NCI-H2081 treated with DMSO at 0.1 percent for 48 hours (cell line): ENCODE measurements at places on chromosomes 2 and 18.

DNA sequence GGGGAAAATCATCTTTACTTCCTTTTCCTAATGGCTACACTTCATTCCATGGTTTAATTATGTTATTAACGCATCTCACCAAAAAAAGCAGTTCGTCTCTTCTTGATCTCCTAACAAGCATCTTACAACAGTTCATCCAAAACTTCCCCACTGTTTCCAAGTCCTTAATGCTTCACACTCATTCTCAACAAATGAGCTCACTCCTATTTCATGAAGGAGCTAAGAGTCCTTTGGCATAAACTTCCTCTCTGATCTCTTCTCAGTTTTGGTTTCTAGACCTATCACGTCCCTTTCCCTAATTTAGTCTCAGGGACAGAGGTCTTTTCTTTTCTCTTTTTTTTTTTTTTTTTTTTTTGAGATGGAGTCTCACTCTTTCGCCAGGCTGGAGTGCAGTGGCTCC is 205.9 kb upstream of the SLC39A10 start:
- DNase-seq = no peak

GRCh38 chr2:38077431-38077769 is 1.4 kb upstream of the CYP1B1 start:
- DNase-seq = no peak

DNA sequence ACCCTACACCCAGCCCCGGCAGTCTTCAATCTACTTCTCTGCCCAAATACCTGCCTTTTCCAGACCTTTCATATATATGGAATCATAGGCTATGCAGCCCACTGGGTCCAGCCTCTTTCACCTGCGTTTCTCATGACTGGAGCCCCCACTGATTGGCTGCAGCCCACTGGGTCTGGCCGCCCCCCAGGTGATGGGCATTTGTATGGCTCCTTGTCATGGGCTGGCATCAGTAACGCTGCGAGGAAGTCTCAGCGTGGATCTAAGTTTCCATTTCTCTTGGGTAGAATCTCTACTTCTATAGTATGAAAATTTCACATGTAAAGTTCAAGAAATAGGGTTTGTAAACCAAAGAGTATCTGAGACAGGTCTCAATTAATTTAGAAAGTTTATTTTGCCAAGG is 281.9 kb downstream of the NDUFA10 start:
- no peak for DNase-seq

DNA sequence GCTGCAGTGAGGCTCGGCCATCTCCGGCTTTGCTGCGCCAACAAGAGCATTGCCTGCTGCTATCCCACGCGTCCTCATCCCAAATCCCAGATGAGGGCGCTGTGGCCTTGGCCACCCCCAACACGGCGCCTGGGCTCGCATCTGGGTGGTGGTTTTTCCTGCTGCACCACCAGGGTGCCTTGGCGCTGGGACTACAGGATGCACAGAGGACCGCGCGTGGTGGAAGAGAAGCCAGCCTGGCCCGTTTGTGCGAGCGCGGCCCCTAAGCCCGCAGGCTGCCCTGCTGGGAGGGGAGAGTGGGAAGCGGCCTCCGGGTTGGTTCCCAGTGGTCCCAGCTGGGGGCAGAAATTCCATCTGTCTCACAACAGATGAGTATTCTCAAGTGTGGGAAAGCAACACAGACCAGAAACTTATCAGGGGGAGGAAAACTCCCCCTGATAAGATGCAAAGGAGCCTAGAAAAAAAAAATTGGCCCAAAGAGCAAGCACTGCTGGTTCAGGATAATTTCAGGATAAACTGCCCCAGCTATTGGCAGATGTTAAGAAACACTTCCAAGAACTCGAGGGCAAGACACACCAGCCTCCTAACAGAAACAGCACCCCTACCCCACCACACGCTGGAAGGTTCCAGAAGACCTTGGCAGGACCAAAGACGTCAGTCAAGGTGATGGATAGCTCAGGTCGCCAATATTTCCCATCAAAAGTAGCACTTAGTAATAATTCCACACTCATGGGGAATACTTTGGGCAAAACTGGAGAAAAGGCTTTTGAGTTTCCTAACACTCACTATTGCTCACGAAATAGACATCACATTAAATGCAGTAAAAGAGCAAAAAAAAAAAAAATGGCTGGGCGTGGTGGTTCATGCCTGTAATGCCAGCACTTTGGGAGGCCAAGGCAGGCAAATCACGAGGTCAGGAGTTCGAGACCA is 152.1 kb downstream of the PXDN start:
- no peak for DNase-seq

DNA sequence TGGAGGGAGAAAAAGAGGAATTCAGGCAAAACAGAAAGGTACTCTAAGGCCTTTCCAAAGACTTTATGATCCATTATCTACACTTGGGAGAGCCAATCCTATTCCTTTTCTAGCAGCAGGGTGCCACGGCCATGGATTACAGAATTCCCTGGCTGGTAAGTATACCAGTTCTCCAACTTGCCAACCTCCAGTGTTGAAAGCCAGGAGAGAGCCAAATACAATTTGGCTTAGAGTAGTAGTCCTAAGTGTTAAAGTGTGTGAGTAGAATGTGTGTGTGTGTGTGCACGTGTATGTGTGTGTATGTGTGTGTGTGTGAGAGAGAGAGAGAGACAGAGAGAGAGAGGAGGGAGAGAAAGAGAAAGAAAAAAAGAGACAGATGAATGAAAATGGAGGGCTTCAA is 43.3 kb downstream of the WDPCP start:
- DNase-seq = no peak

GRCh38 chr2:96830044-96830562 is 13.7 kb downstream of the ANKRD23 start:
- no peak for DNase-seq

DNA sequence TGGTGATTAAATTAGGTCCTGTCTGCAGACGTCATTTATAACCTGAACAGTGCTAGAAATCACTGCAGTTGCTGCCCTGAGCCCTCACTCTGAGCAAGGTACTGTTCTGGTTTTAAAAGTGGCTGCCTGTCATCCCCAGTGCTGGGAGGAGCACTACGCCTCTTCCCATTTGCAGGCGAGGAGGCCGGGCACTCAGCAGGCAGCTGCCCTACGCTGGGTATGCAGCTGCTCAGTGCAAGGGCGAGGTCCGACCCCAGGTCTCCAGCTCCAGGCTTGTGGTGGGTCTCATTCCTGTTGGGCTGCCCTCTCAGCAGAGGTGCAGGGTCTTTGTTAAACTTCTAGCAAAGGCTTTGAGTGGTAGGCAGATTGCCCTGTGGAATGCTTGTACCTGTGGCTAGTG is 15.7 kb downstream of the CNDP2 start:
- no peak for DNase-seq

DNA sequence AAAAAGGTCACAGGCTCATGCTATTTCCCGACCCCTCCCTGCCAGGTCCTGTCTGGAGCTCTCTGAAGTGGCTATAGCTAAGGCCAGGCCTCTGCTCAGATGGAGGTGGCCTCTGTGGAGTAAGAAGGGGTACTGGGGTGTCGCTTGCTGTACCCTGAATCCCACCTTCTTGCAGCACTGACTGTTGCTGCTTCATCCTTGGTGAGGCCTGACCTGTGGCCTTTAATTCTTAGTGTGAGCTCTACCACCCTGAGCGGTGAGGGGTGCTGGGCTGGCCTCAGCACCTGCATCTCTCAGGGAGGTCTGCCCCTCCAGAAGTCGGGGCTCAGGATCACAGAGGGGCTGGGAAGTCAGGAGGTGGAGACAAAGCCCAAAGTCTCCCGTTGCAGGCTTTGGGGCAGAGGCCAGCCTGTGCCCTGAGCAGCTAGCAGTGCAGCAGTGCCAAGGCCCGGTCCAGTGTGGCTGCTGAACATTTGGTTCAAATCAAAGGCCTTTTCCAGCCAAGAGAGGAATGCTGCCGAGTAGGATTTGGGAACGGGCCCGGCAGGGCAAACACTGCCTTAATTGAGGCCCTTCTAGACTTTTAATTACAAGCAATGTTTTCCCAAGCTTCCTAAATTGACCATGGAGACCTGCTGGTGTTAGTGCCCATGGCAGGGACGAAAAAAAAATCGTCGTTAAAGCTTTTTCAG is 133.5 kb upstream of the HAAO start:
- DNase-seq = no peak

- no peak for DNase-seq
These were observed 38.2 kb upstream of the PXDN start for GRCh38 chr2:1782514-1782913.

DNA sequence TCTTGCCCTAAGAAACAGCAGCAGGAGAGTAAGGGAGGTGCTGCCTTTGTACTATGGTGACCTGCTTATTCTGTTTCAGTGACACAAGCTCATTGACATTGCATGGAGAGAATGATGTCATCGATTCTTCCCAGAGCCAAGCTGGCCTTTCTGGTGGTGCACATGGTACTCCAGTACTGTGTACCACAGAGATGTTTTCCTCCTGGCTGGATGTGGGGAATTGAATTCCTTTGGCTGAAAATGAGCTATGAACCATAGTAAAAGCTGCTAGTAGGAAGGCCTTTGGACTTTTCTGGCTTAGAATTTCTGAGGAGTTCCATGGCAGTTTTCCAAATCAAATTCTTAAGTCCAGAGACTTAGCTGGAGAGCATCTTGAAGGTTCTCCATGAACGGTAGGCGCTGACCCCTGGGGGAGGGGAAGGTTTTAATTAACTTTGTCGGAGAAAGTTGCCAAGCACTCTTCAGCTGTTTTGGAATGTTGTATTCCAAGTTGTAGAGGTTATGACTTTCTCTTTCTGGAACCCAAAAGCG is 17.1 kb upstream of the B3GNT2 start:
- DNase-seq = no peak

- DNase-seq = no peak
These were observed 336.3 kb upstream of the NRXN1 start for GRCh38 chr2:51368250-51368649.

DNA sequence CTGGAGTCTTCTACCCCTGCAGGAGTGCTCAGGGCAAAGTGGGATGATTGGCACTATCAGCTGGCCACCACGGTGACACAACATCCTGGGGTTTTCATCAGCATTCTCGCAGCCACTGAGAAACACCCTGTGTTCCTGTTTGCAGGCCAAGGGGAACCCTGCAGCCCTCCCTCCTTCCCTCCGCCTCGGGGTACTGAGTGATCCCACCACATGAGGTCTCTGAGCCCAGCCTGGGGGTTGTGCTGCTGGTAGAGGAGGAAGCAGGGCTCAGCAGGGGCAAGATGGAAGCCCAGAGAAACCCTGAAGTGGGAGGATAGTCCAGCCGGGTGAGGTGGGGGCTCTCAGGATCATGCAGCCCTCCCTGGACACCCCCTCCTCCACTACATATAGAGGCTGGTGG is at the start of gene OXER1:
Gene OXER1 (minus strand): TSS at position 40 of the 400 bp plus-strand sequence. CDS start 73 bp downstream, outside the sequence.
- no peak for DNase-seq

- DNase-seq = no peak
These were observed 834 bp downstream of the PDCL3 start for GRCh38 chr2:100563407-100564247.

GRCh38 chr2:82959727-82960126 is 1499.4 kb downstream of the SUCLG1 start:
- no peak for DNase-seq

DNA sequence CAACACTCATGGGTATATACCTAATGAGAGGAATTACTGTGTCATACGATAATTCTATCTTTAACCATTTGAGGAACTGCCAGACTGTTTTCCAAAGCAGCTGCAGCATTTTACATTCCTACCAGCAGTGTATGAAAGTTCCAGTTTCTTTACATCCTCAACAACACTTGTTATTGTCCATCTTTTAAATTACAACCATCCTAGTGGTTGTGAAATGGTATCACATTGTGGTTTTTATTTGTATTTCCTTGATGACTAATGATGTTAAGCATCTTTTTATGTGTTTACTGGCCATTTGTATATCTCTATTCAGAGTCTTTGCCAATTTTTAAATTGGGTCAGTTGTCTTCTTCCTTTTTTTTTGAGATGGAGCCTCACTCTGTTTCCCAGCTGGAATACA is 4.0 kb upstream of the CKAP2L start:
- no peak for DNase-seq

- no peak for DNase-seq
These were observed 304.7 kb downstream of the TCF4 start for GRCh38 chr18:55283309-55283708.

- DNase-seq = no peak
These were observed 58.2 kb upstream of the CD28 start for GRCh38 chr2:203648273-203648672.

- no peak for DNase-seq
These were observed 250.9 kb downstream of the DSEL start for GRCh38 chr18:67265464-67266245.

GRCh38 chr18:9062418-9062751 is 40.1 kb upstream of the NDUFV2 start:
- no peak for DNase-seq

DNA sequence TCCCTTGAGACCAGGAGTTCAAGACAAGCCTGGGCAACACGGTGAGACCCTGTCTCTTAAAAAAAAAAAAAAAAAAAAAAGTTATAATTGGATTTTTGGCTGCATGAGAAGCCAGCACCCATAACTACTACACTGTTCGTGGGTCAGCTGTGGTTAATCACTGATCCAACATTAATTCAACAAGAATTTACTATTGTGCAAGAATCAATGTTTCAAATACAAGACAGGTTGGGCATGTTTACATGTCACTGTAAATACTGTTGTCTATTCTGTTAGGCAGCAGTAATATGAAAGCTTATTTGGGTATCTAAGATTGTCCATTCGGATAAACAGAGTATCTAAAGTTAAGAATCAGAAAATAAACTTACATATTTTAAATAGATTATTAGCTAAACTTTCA is 62.3 kb downstream of the ESCO1 start:
- DNase-seq = no peak

- no peak for DNase-seq
These were observed 20.1 kb downstream of the MAPRE2 start for GRCh38 chr18:35061336-35061735.

- DNase-seq = no peak
These were observed 55.0 kb downstream of the ARHGAP25 start for GRCh38 chr2:68789603-68790002.

- no peak for DNase-seq
These were observed 218.9 kb upstream of the TANK start for GRCh38 chr2:160941290-160941846.

DNA sequence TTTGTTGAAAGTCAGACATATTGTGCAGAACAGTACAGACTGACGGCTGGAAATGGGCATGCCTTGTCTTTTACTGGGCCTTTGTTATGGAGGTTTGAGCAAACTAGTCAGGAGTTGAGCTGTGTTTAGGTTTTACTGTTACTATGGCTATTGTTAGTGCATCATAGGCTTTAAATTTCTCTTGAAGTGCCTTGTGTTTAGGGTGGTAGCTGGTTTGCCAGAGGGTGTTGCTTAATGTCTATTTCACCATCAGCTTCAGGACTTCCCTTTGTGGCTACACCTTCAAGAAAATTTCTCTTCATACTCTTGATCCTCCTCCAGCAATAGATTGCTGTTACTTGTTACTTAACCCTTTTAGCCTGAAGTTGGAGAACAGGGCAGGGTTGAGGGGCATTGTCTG is 104.6 kb downstream of the CAPN13 start:
- no peak for DNase-seq

DNA sequence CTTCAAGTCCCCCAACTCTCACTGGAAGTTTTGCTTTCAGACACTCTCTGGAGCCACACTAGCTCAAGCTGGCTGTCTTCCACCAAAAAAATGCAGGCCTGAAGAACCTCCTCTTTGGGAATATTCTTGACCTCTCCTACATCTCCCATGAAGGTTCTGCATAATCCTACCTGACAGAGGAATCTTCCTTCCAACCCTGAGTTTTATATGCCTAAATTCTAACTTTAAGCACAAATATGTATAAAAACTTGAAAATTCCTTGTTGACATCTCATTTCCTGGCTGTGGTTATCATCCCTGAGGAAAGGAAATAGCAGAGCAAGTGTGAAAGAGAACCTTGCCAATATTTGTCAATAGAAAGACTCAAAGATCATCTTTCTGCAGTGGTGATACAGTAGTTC is 249.0 kb downstream of the LPIN1 start:
- DNase-seq = no peak

GRCh38 chr2:7809640-7810039 is 872.2 kb upstream of the ID2 start:
- no peak for DNase-seq

GRCh38 chr18:55477499-55477859 is 110.5 kb downstream of the TCF4 start:
- no peak for DNase-seq
